ENCODE measurements at places on chromosomes 11 and 22.

- no peak for DNase-seq
Observed at GRCh38 chr22:48210198-48210580, 1447.7 kb downstream of the TBC1D22A start.

DNA sequence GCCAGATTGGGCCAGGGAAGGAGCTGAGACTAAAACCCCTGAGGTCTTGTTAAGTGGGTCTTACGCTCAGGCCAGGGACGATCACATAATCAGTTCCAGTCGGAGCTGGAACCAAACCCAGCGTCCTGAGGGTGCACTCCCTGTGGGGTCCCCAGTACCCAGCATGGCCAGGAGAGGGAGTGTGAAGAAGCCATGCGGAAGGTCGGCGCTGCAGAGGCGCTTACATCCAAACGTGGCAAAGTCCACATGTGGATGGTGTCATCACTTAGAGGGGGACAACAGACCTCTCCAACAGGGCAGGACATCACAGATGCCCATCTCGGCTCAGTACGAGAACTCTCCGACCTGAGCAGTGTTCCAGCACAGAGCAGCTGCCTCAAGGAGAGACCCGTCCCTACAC lies 8.3 kb downstream of the ATP5MGL start:
- no peak for DNase-seq

DNA sequence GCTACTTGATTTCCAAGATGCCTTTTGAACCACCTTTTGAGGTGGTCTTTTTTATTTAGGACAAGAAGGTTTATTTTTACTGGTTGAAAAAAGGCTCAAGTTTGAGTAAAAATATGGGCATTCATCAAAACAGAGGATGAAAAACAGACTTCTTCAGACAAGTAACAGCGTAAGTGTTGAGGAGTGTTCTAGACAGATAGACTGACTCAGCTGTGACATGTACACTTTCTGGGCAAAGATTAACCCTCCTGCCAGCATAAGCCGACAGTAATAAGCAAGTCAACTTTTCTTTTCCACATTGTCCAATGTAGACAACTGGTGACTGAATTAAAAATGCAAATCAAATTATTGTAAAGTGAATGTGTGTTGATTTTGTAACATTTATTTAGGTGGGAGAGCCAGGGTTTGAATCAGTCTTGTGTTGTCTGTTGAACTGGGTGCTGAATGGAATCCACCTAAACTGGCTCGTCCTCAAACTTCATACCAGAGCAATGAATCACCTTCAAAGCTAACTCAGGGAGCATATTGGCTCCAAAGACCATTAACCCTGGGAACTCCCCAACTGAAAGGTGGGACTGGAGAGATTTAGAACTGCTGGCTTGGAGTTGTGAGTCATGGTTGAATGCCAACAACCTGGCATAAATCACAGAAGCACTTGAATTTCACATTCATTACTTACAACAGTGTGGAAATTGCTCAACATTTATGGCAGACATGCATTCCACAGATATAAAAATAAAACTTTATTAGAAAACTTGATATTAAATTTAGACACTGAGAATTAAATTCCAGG lies 377.0 kb downstream of the ETS1 start:
- DNase-seq, result no peak

- DNase-seq, result no peak
Observed at GRCh38 chr11:121471167-121471566, 18.4 kb upstream of the SORL1-AS1 start.

DNA sequence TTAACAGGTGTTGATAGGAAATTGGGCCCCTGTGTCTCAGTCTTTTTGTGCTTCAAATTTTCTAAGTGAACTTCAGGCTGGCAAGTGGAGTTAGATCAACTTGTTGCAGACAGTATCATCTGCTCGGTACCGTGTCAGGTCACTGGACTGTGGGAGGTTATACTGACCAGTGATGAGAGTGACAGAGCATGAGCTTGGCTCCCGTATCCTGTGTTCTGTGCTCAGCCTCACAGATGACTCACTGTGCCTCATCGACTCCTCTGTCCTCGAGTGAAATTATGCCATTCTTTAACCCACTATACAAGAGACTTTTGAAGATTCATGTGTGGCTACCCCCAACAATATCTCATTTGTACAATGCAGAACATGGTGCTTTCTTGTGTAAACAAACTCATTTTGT lies 7.9 kb downstream of the GRAP2 start:
- DNase-seq, result no peak

- no peak for DNase-seq
Observed at GRCh38 chr11:57335023-57335342, 709 bp downstream of the SSRP1 start.

GRCh38 chr11:128336203-128336602 lies 251.2 kb downstream of the ETS1 start:
- DNase-seq, result no peak

DNA sequence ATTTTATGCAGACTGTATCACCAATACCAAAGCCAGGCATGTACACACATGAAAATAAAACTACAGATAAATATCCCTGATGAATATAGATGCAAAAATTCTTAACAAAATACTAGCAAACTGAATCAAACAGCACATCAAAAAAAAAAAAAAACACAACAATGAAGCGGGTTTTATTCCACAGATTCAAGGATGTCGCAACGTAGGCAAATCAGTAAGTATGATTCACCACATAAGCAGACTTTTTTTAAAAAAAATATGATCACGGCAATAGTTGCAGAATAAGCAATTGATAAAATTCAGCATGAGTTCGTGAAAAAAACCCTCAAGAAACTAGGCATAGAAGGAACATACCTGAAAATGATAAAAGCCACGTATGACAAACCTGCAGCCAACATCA lies 21.3 kb downstream of the OR51F1 start:
- DNase-seq, result no peak

DNA sequence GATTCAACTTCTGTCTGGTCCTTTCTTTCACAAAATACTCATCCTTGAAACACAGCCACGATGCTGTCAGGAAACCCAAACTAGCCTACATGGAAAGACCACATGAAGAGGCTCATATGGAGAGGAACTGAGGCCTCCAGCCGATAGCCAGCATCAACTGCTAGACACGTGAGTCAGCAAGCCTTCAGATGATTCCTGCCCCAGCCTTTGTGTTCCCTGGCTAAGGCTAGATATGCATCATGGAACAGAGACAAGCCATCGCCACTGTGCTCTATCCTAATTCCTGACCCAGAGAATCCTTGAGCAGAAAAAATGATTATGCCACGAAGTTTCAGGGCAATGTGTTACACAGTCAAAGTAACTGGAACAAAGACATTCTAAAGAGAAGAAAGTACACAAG lies 75.5 kb downstream of the ENTHD1 start:
- DNase-seq, result no peak

DNA sequence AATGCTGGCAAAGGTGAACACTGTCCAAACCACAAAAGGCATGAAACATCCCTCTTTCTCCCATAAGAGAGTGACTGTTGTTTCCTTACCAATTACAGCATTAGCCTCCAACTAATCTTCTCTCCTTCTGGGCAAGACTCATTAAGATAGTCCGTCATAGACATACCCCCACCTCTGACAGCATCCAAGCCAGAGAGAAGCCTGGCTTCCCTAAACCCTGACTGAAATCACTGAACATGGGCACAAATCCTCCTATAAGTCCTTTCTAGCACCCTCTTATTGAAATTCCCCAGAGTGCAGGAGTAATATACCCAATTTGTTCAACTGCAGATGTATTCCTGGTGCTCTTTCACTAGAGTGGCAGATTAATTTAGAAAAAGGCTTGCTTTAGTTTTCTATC lies 1.7 kb upstream of the RNASEH2C start:
- DNase-seq, result no peak

DNA sequence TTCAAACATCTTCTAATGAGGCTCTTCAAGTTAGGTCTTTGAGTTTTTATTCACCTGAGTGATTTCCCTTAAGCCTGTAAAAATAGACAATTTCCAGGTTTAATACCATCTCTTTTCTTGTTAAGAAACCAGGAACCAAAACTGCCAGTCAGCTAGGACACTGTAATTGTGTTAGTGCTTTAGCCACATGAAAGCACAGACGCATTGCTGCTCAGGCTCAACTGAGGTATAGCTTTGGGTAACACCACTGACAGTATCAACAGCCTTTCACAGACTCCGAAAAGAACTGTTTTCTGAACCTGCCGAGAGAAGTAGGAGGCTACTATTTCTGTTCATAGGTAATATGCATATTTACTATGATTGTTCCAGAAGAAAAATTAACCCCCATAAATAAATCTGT lies 768.7 kb downstream of the ETS1 start:
- DNase-seq, result no peak

GRCh38 chr11:15938121-15938611 lies 418.2 kb downstream of the SOX6 start:
- no peak for DNase-seq

GRCh38 chr22:29840498-29840897 lies 2.4 kb upstream of the ASCC2 start:
- no peak for DNase-seq

- no peak for DNase-seq
Observed at GRCh38 chr11:44743959-44744557, 17.3 kb downstream of the TSPAN18 start.

GRCh38 chr22:21013657-21014201 lies 1.2 kb upstream of the P2RX6 start:
- DNase-seq, result no peak

DNA sequence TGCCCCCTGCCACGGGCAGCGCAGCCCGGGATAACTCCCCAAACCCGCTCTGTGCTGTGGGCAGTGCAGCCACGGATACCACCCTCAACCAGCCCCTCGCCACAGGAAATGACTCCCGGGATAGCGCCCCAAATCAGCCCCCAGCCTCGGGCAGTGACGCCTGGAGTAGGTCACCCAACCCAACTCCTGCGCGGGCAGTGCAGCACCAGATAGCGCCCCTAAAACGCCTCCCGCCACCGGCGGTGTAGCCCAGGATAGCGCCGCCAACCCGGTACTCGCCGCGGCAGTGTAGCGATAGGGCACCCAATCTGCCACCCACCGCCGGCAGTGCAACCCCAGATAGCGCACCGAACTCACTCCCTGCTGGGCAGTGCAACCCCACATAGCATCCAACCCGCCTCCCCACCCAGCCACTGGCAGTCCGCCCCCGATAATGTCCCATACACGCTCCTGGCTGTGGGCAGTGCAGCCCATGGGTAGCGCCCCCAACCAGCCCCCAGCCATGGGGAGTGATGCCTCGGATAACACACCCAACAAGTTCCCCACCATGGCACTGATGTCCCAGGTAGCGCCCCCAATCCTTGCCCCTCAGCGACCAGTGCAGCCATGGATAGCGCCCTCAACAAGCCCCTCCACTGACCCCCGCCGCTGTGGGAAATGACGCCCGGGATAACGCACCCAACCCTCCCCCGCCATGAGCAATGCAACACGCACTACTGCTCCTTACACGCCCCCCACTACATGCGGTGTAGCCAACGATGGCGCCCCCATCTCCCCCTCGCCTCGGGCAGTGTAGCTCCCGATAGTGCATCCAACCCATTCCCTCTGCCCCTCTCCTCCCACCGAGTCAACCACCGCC lies 1.5 kb downstream of the RFPL2 start:
- no peak for DNase-seq

GRCh38 chr22:31952094-31952401 lies 7.7 kb downstream of the YWHAH start:
- no peak for DNase-seq

- no peak for DNase-seq
Observed at GRCh38 chr11:103476874-103477273, 367.6 kb downstream of the DYNC2H1 start.

GRCh38 chr11:705646-706438 lies at the start of gene EPS8L2:
EPS8L2 (plus strand) TSS chr11:706231; CDS start chr11:709408, 3,177 bp downstream.
- no peak for DNase-seq

GRCh38 chr22:42368379-42369249 lies 63.6 kb downstream of the NFAM1 start:
- DNase-seq, result no peak

DNA sequence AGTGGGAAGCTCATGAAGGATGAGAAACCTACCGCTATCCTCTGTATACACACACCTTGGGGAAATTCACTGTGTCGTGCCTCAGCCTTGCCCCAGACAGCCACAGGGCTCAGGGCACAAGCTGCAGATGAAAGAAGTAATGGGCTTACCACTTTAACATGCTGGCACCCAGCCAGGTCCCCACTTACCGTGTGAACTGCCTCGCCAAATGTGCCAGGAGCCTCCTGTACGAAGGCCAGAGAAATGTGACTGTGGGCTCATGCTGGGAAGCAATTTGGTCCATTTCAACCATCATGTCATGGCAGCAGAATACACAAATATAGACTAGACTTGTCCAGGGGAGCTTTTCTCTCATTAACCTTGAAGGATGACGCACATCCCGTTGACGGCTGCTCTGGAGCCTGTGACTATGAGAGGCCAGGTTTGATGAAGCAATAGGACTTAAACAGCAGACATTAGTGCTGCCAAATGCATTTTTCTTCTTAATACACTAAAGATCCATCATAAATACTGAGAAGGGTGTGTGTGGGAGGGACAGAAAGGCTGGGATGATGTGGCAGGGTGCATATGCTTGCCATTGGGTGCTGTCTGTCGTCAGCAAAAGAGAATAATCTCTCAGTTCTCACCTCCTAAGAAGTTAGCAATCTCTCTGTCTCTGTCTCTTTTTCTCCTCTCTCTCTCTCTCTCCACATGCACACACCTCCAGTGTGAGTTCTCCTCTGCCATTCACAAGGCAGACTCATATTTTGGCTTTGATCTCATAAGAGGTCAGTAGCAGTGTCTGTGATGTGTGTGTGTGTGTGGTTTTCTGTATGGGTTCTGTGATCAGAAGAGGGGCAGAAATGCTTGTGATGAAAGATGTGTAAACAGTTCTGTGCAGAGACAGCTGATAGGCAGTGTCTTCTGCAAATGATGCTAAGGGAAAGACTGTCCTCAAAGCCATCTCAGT lies 142.4 kb downstream of the KIRREL3 start:
- peak; percentile 98 for DNase-seq

DNA sequence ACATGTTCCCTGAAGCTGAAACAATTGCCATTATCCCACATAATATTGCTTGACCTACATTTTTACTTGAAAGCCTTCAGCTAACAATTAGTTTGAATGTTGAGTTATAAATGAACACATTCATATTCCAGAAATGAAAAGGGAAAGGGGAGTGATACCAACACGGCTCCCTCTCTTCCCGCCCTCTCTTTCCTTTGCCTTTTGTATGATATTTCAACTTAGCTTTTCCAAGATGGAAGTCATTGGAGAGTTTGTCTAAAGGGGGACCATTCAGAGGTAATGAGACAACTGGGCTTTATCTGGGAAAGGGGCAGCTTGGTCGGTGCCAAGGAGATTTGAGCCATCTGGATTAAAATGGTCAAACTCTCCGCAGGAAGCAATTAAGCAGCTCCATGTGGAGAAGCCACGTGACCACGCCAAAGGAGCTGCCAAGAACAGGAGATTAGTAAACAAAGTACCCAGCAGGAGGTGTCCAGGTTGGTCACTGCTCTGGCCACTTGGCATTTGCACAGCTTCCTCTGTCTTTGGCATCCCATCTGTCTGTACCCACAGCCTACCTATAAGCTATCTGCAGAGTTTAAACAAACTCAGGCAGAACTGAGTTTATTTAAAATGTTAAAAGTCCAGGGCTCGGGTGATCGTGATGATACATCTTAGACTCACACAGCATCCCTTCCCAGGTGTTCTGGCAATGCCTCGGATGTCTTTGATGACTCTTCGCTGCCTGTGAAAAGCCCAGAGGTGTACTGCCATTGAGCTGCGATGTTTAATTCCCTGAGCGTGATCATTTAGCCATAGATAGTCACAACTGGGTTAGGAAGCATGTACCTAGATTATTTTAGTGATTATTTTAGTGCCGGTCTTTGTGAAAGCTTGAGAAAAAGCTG lies 735.9 kb downstream of the NTM start:
- DNase-seq, result peak; percentile 79

- DNase-seq, result no peak
Observed at GRCh38 chr11:121024989-121025388, 1.1 kb downstream of the TBCEL start.

- DNase-seq, result no peak
Observed at GRCh38 chr22:28025333-28025732, 106.3 kb upstream of the PITPNB start.

- DNase-seq, result peak; percentile 45
Observed at GRCh38 chr11:62324731-62325556, 12.3 kb upstream of the ASRGL1 start.
